ENCODE measurements at places on chromosomes 11 and 22. TPM values are rescaled to one million over a fixed set of nuclear protein-coding genes. Genes with fewer than 3 reads are reported as not detected.
A peak's percentile ranks its signal among the peaks of the same experiment; 100 is the strongest.

DNA sequence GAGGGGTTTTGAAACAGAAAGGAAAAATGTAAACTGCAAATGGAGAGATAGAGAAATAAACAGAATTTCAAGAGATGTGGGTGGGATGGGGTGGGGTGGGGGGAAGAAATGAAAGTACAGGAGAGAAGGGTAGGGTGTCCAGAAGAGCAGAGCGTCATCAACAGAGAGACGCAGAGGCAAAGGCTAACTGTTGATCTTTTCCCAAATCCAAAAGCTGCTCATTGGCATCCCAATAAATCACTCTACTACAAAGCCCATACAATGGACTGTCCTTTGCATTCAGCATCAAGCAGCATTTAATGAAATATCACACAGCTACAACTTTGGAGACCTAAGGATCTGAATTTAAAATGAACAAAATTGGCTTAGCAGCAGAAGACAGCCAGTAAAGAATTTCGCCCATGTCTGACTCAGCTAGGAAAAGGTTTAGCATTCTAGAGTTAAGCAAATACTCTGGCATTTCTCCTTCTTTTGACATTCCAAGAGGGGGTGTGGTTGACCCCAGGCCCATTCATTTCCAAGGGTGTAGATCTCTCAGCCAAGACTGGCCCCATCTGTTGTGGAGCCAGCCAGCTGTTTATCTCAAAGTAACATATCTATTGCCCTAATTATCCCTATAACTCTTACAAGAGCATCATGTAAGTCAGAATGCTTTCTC, 1.5 kb downstream of the RAB30 start:
- no peak for DNase-seq

DNA sequence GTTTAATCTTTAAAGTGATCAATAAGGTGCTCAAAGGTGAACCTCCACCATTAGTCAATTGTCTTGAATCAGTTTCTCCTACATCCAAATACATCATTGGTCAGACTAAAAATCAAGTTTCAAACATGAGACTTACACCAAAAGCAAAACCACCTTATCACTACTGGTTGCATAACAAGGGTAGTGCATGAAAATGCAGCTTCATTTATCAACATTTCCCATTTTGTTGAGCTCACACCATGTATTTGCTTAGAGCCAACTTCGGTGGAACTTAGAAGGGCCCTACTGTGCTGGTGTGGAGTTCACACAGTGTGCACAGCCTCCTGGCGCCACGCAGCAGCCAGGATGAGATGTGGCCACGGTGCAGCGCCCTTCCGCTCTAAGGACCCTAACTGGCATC, 23.1 kb upstream of the PHLDA2 start:
- no peak for DNase-seq

GRCh38 chr11:65776196-65776595, 4.6 kb downstream of the AP5B1 start:
- DNase-seq = no peak

DNA sequence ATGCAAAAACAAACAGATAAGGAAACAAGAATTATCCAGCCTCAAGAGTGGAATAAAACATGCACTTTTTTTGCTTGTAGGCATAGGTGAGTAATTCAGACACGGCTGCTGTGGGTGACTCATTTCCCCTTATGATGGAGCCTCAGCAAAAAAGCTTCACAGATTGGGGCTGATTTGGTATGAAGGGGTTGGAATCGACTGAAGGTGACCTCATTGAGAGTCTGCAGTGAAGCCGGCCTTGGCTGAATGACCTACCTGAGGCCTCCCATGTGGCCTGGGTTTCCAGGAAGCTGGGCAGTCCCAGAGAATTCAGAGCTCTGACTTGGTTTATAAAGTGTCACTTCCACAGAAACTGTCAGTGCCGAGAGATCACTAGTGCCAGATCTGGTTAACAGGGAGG, 34.2 kb upstream of the VPREB1 start:
- DNase-seq = peak; percentile 90

- DNase-seq = no peak
Measured at GRCh38 chr22:45291931-45292290, 7.2 kb downstream of the UPK3A start.

DNA sequence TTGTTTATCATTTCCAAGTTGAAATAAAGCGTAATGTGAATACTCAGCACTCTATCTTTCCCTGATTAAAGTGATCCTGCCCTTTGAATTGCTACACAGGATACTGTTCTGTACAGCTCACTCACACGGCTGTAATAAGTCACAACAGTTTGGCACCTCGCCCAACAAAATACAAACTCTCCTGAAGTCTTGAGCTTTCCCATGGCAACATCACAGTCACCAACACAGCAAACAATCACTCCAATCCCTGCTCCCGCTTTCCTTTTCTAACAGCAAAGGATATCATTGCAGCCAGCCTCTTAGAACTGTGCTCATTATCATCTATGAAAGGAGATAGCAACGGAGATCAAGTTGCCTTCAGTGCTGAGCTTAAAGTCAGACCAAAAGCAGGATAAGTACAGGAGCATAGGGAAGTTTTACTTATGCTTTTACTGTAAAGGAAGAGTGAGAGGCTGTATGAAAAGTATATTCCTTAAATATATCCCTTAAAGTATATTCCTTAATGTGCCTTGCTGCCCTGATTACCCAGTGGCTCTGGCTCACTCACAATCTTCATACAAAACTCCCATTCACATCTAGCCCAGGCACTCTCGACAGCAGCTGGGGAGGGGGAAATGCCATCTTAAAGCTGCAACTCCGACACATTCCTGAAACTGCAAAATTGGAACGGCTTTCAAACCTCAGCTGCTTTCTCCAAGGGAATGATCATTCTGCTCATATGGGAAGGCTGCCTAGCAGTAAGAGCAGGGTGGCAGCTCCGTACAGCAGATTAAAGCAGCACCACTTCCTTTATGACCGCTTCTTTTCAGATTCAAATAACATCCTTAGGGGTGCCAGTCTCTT, 35.8 kb downstream of the MAML2 start:
- peak; percentile 94 for DNase-seq

Gene CCDC34
- 12.6 TPM for total RNA-seq

Data from foreskin keratinocyte (primary cell).